ENCODE measurements at places on chromosomes 16 and 17.
A peak's percentile ranks its signal among the peaks of the same experiment; 100 is the strongest.

DNA sequence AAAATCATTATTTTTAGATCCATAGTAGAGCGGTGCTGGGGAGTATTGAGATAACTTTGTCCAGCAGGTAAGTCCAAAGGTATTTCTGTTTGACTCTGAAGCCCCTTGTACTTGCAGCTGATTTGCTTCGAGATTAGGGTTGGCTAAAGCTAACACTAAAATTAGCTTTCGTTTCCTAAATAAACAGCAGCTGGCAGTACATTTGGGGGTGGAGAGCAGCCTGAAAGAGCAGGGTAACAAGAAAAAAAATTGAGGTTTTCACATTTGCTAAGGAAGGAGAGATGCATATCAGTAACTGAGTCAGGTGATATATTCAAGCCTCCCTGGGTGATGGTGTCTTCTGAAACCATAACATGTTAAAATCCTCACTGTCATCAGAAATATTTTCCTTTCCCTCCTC, 37.4 kb upstream of the TMC5 start:
- no peak for DNase-seq

- DNase-seq: no peak
Measured at GRCh38 chr17:2894782-2895181, 98.5 kb downstream of the RAP1GAP2 start.

DNA sequence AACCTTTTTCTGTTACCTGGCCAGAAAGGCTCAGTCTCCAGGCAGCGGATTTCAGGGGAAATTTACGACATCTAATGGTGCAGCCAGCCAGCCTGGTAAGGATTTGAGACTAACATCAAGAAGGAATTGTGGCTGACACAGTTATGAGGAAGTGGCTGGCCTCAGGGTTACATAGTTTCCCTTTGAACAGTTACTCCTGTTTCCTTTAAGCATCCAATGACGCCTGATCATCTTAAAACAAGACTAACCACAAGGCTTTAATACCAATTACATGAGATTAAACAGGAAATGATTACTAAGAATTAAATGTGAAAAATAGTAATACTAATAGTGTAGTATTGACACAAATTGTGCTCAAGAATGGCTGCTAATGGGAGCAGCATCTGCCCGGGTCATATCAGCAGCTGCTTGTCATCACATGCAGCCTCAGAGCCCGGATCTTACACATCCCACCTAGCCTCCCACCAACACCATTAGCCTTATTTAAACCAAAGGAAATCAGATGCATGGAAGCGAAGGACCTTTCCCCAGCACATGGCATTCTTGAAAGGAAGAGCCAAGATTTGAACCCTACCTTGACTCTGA, 431.8 kb downstream of the PMP22 start:
- DNase-seq: no peak

DNA sequence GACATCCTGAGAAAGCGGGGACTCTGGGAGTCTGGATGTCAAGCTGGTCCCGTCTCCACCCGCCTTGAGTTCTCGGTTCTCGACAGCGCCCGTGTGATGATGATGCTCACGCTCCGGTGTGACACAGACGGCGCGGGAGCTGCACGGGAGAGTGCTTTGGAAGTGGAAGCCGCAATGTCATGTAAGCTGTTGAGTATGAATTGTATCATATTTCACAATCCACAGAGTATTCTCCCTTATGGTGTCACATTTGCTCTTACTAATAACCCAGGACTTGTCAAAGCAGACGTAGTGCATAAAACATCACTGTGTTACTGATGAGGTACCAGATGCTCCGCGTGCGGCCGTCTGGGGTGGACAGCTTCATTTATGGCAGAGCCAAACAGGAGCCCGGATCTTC, 217.5 kb upstream of the CHMP6 start:
- no peak for DNase-seq

GRCh38 chr17:56499799-56500388, 93.6 kb upstream of the NOG start:
- DNase-seq: no peak

DNA sequence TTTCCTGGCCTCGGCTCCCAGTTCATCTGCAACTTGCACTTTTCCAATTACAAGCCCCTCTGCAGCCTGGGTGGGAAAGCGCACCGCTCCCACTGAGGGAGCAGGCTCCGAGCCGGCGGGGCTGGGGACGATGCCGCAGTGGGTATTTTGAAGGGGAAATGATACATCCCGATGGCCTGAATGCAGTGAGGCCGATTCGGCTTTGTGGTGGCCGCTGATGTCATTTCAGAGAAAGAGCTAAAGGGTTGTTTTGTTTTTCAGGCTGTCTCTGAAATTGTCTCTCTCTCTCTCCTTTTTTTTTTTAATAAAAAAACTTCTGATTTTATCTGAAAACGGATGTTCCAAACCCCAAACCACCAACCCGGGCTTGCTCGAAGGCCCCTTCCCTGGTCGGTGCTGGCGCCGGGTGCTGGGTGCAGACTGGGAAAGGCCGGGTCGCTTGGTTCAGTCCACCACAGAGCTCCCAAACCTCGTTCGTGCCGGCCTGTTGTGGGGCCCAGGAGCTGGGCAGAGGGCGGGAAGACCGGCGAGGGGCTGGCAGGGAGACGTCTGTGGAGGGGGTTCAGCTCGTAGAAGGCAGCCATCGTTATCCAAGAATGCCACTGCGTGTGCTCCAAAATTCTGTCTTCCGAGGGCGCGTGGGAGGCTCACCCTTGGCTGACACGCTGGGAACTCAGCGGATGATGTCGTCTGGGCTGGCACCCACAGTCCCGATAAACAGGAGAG, 102.8 kb downstream of the FOXL1 start:
- no peak for DNase-seq

GRCh38 chr17:5943232-5943631, 126.9 kb upstream of the WSCD1 start:
- DNase-seq: no peak

GRCh38 chr16:66293932-66294331, 72.6 kb upstream of the CDH5 start:
- peak; percentile 4 for DNase-seq

DNA sequence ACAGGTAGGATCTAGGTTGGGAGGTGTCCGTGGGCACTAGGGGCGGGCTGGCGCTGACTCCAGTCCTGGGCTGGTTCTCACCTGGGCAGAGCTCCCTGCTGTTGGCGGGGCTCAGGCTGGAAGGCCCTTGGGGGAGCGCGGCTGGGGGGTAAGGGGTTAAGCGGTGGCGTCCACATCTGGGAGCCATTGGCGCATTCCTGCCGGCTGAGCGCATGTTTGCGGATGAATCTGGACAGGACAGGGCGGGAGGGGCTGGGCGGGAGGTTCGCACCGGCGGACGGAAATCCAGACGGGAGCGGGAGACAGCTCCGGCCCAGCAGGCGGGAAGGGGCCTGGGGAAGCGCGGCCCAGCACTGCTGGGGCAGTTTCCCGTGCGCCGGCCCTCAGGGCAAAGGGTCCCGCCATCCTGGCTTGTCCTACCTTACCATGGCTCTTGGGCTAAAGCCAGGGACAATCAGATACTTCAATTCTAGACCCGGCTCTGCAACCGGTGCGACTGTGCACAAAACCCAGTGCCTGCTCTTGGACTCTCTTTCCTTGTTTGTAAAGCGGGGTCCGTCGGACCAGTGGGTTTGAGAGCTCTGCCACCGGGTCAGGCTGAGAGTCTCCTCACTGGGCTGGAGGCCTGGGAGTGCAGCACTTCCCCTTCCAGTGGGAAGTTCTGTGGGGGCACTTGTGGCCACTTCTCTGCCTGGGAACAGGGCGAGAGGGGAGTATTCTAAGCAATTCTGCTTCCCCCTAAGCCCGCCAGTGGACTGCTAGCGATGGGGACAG, 7.8 kb downstream of the RARA start:
- no peak for DNase-seq

- DNase-seq: no peak
Measured at GRCh38 chr16:82146957-82147356, 23.1 kb downstream of the MPHOSPH6 start.

DNA sequence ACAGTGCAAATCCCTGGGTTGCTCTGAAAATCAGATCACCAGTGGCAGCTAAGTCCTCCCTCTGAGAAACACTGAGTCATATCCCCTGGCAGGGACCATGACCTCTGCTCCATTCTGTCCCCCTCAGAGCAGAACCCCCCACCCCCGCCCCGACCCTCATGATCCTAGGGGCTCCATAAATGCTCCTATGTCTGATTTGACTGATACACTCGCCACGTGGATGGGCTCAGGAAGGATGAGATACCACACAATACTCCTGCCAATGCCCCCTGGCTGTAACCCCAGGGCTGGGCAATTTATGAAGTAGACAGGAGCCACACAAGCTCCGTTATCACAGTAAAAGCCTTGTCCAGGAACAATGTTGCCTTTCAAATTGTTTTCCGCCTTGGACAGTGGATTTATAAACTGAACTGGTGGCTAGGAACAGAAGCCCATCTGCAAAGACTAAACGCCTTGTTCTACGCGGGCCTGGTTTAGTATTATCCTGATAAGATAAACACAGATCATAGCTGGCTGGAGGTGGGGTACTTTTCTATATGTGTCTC, 394.8 kb downstream of the SLC39A11 start:
- no peak for DNase-seq

DNA sequence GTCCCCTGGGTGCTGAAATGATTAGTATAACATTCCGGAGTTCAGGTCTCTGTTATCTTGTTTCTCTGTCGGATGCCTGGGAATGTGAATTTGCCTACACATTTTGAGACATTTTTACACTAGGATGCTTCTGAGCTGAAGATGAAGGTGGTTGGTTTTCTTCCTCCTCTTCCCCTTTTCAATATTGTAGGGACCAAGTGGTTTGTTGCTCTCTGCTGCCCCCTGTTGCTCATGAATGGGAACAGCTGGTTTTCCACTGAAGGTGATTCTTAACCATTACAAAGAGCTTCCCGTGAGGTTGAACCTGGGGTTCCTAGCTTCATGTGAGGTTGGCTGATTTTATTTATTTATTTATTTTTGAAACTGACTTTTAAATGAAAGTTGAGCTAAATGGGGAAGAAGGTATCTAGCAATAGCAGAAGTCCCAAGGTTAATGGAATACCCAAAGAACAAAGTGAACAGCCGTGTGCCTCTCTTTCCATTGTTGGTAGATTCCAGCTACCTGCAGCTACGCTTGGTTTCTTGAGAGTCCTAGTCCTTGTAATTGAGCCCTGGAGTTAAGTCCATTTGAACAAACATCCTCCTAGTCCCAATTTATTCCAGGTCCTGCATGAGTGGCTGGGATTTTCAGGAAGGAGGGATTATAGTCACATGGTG, 983.9 kb upstream of the EEF2KMT start:
- DNase-seq: peak; percentile 28

DNA sequence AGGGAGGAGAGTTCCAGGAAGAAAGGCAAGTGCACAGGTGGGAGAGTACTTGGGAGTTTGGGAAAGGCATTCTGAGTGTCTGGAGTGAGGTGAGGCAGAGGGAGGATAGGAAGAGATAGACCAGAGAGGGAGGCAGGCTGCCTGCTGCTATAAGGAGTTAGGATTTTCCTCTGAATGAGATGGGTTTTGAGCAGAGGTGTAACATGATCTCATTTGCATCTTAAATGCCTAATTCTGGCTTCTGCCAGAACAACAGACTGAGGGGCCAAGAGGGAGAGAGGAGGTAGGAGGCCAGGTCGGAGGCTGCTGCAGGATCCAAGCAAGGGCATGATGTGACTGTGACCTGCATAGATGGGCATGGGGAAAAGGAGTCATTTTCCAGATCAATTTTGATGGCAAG, 31.5 kb upstream of the IRX6 start:
- DNase-seq: no peak

- no peak for DNase-seq
Measured at GRCh38 chr16:12614662-12615278, 188.9 kb downstream of the CPPED1 start.

DNA sequence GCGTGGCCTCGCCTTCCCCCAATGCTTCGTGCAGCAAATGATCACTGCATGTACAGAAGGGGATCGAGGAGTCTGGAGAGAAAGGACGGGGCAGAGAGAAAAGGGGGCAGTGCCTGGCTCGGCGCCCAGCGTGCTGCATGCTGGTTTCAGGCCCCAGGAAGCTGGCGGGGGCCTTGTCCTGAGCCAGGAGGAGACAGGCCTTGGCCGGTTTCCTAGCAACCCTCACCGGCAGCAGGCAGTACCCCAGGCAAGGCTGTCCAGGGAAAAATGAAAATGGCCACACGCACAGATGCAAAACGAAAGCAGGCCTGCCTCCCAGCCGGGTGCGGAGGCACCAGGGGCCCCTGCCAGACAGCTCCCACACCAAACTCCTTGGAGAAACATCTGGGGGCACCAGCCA, 126.3 kb downstream of the ZFHX3 start:
- no peak for DNase-seq

- DNase-seq: peak; percentile 26
Measured at GRCh38 chr16:79451196-79451816, 149.2 kb downstream of the MAF start.

DNA sequence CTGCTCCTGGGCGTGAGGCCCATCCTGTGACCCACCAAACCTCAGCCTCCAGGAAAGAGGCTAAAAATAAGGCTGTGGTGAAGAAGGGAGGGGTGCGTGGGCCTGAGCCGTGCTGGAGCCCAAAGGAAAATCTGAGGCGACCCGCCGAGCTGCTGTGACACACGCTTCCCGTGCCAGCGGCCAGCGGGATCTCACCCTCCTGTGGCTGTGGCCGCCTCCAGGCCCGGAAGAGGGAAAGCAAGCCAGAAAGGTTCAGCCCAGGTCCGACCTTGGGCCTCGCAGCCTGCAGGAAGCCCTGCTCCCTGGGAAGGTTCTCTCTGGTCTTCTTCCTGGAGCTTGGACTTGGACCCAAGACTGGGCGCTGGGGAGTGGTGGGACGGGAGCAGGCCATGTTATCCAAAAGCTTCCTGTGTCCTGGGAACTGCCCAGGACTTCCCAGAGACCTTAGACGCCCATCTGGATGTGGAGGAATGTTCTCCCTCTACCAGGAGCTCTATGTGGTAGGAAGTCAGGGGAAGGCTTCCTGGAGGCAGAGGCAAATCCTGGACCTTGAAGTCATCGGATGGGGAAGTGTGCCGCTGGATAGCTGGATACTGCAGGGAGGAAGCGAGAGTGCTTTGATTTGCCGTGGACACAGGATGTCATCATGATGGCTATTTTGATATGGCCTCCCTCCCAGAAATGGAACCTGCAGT, 11.4 kb downstream of the SPNS2 start:
- DNase-seq: no peak

GRCh38 chr16:75208861-75209505, 2.0 kb upstream of the CTRB2 start:
- no peak for DNase-seq

GRCh38 chr16:51900221-51900780, 646.6 kb downstream of the TOX3 start:
- DNase-seq: no peak

- DNase-seq: no peak
Measured at GRCh38 chr17:33974276-33974675, 280.8 kb upstream of the CCL2 start.

GRCh38 chr16:80080287-80080851, 460.4 kb upstream of the DYNLRB2 start:
- no peak for DNase-seq

GRCh38 chr17:42852351-42852750, 1.4 kb downstream of the AOC3 start:
- no peak for DNase-seq

DNA sequence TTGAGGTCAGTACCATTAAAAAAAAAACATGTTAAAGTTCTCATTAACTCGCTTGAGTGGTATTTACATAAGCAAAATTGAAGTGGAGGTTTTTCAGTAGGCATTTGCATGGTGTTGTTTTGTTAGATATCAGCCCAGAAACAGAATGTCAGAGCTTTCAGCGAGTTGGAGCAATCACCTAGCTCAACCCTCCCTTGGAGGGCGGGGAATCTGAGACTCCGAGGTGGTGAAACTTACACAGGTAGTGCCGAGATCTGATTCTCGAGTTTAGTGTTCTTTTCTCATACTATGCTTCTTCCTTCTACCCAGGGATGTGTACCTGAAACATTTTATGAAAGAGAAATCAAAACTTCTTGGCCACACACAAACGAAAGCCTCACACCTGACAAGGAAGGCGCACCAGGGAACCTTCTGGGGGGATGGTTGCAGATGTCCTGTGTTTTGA, 6.6 kb downstream of the SEC14L1 start:
- DNase-seq: no peak

Measured in activated T-cell treated with anti-CD3 and anti-CD28 coated beads, Interleukin-2, amount 50 U/mL, for 48 hours (primary cell).